Mucosa of descending colon (tissue), 3 donors: ENCODE measurements at places on chromosomes 6 and 20. TPM values are rescaled to one million over a fixed set of nuclear protein-coding genes. Genes with fewer than 3 reads are reported as not detected.
A peak's percentile ranks its signal among the peaks of the same experiment; 100 is the strongest.

DNA sequence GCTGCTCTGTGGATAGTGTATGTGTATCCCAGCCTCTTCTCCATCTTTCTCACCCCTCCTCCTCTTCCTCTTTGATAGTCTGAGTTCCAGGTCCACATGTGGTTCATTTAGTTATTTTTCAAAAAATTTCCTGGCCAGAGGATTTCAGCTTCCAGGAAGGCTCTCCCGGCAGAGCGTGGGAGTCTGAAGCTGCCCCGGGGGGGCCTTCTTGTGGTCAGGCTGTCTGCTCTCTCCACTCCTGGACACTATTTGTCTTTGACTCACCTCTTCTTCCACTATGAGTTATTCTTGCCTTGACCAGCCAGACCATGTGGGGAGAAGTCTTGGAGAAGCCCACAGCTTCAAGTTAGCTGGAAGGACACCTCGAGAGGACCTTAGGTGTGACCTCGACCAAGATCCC lies 258.8 kb downstream of the CDC5L start:
- no peak for DNase-seq

Gene MEI4
- not detected for total RNA-seq

Gene CST4
- total RNA-seq, result not detected

- DNase-seq, result no peak
These were observed 161.9 kb downstream of the GMPR start for GRCh38 chr6:16400248-16400760.

- DNase-seq, result no peak
These were observed 71.2 kb upstream of the ZMYND8 start for GRCh38 chr20:47427746-47428145.

GRCh38 chr6:44781912-44782597 lies 394.5 kb downstream of the CDC5L start:
- no peak for DNase-seq

DNA sequence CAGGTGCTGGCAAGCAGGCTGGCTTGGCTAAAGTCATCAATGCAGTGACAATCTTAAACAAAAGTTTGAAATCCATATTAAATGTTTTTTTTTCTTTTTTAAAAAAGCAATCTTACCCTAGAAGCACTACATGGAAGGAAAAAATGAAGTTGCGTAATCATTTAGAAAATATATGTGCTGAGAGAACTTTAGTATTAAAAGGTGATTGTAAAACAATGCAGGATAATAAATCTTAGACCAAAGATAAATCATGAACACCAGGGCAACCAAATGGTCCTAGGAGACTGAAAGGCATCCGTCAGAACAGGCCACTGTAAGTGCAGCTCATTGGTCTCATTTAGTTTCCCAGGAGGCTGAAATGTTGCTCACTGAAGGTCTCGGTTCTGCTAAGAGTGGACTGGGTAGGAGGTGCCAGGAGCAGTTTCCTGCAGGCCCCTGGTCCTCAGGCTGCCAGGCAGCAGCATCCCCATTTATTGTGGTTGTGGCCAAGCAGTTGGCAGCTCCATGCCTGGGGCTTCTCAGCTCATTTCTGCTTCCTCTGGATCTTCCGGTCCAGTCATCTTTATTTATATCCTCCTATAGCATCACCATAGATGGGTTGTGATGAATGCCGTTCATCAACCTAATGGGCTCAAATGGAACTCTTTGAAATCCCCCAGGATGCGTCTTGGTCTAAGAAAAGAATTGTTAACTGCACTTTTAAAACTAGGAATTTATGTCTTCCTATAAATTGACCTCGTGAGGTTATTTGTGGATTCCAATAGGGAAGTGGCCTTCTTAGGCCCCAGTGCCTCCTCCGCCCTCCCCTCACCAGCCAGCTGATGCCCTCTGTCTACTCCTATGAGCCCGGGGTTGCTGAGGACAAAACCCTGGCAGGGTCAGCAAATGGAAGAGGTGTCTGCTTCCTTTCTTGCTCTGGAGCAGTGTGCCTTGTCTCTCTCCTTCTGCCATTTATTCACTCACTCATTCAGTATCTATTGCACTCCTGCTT lies 269.0 kb downstream of the UST start:
- no peak for DNase-seq

GRCh38 chr6:89007209-89008000 lies 44.0 kb upstream of the RNGTT start:
- DNase-seq, result no peak

Gene SMLR1
- not detected for total RNA-seq

Gene CST5
- total RNA-seq, result not detected

Gene ELOVL4
- 0.35 TPM for total RNA-seq

Gene PRR3
- 5.9 TPM for total RNA-seq

GRCh38 chr6:147065786-147066185 lies 138.4 kb upstream of the STXBP5 start:
- no peak for DNase-seq

- DNase-seq, result no peak
These were observed 239.3 kb upstream of the SULF2 start for GRCh38 chr20:48024539-48024938.

Gene PAK5
- total RNA-seq, result not detected

GRCh38 chr20:58590679-58591473 lies 60.2 kb upstream of the STX16 start:
- DNase-seq, result no peak

- peak; percentile 25 for DNase-seq
These were observed 2.0 kb upstream of the TAF4 start for GRCh38 chr20:62067547-62068260.

Gene PNRC1
- 102 TPM for total RNA-seq

DNA sequence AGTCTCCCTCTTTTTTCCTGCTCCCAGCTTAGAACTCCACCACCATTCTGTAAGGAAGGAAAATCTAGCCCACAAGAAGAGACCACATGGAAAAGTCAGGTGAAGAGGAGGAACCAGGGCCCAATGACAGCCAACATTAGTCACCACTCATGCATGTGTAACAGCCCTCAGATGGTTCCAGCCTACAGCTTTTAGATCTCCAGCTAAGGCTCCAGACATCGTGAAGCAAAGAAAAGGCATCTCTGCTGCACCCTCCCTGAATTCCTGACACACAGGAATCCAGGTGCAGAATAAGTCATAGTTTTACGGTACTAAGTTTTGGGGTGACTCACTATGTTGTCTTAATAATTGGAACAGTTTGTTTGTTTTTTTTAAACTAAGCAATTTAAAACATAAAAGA lies 25.5 kb downstream of the DCDC2 start:
- no peak for DNase-seq

GRCh38 chr6:118296129-118296901 lies 251.8 kb upstream of the PLN start:
- no peak for DNase-seq

DNA sequence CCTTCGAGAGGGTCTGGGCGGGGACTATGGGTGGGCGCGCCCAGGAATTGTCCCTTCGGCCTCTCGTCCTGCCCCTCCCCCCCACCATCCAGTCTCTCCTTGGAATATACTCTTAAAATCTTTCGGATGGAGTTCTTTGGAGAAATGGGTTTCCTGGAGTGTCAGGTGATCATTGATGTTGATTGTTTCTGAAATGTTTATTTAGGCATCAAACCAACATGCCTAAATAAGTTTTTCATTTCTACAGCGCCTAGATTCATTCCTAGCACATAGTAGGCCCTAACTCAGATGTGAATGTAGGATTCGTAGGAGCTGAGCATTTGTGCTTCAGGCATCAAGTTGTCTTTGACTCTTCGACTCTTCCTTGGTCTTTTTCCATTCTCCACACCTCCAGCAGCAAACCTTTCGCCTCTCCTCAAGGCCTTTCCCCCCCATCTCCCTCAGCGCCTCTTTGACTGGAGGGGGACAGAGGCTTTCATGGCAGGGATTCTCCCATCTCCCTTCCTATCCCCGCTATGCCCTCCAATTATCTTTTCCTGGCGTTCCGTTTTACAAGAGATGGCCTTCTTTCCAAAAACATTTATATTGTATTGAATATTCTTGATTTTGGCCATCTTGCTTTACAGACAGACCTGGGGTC lies 610 bp downstream of the CASP8AP2 start:
- DNase-seq, result no peak

Gene APCDD1L
- total RNA-seq, result 0.57 TPM

Gene F13A1
- total RNA-seq, result 134 TPM

GRCh38 chr6:49333345-49334125 lies 129.5 kb downstream of the MMUT start:
- no peak for DNase-seq

Gene CRIP3
- 1.3 TPM for total RNA-seq

DNA sequence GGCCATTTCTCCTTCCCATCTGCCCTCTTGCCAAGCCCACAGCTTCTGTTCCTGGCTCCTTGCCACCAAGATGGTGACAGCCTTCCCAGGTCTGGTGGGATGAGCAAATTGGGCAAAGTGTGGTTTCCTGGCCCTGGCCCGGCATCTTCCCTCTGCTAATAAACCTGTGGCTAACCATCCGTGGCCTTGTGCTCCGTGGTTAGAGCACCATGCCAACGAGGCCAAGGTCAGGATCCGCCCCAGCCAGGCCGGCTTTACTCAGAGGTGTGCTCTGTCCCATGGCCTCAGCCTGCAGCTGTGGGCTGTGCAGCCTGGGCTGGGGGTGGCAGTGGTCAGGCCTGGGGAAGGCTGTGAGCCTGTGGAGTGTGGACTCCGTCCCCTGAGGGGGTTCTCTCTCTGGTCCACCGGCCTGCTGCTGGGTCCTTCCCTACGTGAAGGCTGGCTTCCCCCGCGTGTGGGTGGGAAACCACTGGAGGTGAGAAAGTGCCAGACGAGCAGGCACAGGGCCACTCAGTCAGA lies 117.4 kb downstream of the VEGFA start:
- no peak for DNase-seq
